ENCODE measurements at places on chromosomes 2 and 18.

GRCh38 chr2:113686537-113686936 is 59.5 kb downstream of the RABL2A start:
- DNase-seq = no peak

DNA sequence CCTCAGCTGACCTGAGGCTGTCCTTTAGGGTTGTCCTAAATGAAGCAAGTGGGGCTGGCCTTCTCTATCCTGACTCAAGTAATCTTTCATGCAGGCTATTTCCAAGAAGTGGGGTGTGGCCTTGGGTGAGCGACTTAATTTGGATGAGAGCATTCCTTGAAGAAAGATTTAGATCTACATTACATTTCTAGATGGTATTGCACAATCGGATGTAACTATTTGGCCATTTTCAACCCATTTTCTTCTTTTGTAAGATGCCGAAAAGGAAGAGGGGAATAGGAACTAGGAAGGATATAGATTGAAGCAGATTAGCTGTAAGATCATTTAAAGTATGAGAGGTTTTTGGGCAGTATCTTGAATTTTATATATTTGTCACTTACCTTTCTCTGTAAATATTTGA is 746.3 kb downstream of the MBD2 start:
- DNase-seq = no peak

DNA sequence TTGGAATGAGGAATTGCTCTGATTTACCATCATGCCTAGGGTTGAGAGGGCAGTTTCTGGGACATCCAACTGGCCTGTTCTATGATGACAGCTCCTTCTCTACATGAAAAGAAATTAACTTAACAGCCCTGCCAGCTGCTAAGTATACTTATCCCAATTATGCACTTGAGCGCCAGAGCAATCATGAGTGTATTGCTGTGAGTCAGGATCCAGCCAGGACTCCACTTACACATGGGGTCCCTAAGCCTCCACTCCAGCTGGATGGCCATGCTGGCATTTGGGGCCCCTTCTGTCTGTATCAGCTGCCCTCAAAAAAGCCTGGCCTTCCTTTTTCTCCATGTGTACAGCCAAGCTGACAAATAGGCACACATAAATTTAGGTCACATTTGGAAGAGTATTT is 481.9 kb downstream of the TMX3 start:
- no peak for DNase-seq

DNA sequence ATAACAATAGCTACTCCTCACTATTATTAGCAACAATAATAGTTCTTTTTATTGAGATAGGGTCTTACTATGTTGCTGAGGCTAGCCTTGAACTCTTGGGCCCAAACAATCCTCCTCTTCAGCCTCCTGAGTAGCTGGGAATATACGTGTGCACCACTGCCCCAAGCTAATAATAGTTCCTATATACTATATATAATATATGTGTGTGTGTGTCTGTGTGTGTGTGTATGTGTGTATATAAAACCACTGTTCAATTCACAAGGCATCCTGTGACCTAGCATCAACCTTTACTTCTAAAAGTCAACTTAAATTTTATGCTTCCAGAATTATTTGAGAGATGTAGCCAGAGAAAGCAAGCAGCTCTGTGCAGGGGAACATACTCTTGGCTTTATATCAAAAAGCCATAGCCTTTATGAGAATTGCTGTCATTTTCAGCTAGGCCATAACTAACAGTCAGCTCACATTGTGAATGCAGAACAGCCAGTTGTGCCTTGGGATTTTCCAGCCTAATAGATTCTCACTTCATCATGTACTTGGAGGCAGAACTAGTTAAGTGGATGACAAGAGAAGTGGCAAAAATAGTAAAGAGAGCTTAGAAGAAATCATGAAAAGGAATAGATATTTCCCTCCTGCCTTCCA is 665.5 kb downstream of the NYAP2 start:
- DNase-seq = no peak

DNA sequence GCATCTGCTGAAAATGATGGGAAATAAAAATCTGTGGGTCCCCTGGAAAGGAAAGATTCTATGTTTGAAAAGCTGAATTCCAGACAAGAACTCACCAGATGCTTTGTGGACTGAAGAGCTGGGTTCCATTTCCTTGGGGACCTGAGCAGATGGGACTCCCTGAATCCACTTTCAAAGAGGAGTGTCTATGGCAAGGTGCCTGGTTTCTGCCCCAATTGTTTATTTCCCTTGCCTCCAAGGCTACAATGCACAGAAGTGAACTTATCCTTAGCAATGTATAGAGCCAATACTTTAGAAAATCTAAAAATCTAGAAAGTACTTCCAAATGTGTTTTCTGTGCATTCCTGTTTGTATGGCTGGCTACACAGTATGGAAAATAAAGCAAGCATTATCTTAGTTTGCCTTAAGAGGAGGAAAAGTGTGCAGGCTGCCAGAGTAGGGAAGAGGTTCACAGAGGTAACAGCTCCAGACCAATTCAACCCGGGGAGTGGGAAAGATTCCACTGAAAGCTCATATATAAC is 420.5 kb downstream of the NRXN1 start:
- DNase-seq = no peak

- DNase-seq = no peak
Observed at GRCh38 chr2:144560251-144560650, 40.3 kb upstream of the ZEB2 start.

Measured in T-helper 1 cell (primary cell).